Activated CD8-positive, alpha-beta T cell treated with anti-CD3 and anti-CD28 coated beads, Interleukin-2, amount 10 ng/mL, durations not matched to agents 7 days and 5 days (primary cell): ENCODE measurements at places on chromosomes 6 and 20. TPM values are rescaled to one million over a fixed set of nuclear protein-coding genes. Genes with fewer than 3 reads are reported as not detected.

Gene VWA7
- total RNA-seq = 6.4 TPM

Gene MAN1A1
- total RNA-seq = 13.7 TPM

Gene LY6G6C
- total RNA-seq = 0.26 TPM

Gene TMEM242
- total RNA-seq = 9.5 TPM

Gene SAMD5
- not detected for total RNA-seq

Gene KCNK15
- total RNA-seq = not detected

Gene THBD
- not detected for total RNA-seq
